Ecto neural progenitor cell (in vitro differentiated cells): ENCODE measurements at places on chromosomes 3 and 15.

DNA sequence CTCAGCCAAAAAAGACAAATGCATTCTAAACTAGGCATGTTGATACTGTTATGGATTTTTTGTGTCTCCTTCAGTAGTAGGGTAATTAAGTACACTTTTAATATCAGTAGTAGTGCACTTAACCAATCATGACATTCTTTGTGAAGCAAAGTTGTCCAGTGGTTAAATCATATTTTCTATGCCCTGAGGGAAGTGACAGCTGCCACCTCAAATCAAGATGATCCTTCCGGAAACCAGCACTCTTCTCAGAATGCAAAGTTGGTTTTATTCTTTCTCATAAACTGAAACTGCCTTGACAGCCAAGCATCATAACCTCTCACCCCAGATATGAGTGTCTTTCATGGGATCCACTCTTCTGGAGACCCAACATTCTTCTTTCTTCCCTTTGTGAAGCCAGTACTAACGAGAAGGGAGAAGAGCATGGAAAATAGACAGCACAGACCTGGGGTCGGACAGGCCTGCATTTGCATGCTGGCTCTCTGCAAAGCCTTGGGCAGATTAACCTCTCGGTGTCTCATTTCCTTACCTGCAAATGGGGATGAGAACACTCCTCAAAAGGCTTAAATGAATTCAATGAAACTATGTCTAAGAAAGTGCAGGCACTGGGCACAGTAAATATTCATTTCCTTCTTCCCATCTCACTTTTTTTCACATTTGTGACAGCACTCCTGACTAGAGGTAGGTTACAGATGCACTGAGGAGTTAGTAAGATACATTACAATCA lies 13.2 kb downstream of the AAGAB start:
- no peak for DNase-seq

- no peak for DNase-seq
Observed at GRCh38 chr3:36695769-36696137, 68.6 kb downstream of the DCLK3 start.

DNA sequence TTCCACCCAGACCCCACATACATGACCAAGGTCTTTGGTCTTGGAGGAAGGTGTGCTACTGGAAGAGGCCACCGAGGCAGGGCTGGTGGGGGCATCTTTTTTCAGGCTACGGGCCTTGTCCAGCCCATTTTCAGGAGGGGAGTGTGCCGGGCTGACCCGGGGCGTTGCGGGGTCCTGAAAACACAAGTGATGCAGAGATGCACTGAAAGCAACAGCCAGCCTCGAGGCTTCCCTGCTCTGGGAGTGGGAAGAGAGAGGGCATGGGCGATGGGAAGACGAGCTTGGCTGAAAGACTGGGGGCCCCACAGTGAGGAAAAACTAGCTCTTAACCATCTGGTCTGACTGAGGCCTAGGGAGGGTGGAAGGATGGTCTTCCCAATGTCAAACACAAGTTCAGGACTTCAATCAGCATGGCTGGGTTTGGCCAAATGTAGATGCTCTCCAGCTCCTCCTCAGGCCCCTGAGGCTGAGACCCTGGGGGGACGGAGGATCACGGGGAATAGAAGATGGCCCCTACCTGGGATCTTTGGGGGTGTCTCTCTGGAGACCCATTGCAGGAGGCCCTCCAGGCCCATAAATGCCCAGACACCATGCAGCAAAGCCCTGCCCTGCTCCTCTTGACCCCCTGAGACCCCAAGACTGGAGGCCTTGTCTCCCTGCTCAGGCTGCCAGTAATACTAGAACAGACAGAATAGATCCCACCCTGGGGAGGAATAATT lies 38.9 kb downstream of the TLE3 start:
- no peak for DNase-seq

DNA sequence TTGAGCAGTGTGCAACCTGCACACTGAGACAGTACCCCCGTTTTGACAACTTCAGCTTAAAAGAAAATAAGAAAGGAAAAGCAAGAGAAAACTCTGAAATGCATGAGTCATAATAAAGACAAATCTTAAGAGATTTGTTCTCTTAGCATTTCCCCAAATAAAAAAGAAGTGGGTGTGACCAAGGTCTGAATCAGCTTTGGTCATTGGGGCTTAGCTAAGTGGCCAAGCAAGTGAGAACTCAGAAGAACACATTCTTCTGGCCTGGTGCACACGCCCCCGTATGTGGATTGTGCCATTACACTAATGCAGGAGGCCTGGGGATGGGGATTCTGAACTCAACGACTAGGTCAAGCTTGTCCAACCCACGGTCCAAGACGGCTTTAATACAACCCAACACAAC lies 56.9 kb upstream of the PDZRN3 start:
- DNase-seq: no peak

DNA sequence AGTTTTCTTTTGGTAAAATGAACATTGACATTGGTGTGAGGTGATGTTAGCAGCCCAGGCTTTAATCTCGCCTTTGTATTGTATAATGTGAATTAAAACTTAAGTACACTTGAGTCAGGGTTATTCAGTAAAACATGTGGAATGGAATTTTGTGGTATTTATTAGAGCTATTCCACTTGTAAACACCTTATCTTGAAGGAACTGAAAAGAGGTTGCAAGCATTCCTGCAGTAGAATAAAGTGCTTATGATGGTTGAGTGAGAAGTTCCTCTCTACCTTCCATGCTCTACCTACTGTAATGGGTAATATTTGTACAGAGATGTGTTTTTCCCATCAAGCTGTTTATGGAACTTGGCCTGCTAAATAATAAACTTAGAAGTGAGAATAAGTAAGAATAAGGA lies 36.1 kb downstream of the HMG20A start:
- no peak for DNase-seq

DNA sequence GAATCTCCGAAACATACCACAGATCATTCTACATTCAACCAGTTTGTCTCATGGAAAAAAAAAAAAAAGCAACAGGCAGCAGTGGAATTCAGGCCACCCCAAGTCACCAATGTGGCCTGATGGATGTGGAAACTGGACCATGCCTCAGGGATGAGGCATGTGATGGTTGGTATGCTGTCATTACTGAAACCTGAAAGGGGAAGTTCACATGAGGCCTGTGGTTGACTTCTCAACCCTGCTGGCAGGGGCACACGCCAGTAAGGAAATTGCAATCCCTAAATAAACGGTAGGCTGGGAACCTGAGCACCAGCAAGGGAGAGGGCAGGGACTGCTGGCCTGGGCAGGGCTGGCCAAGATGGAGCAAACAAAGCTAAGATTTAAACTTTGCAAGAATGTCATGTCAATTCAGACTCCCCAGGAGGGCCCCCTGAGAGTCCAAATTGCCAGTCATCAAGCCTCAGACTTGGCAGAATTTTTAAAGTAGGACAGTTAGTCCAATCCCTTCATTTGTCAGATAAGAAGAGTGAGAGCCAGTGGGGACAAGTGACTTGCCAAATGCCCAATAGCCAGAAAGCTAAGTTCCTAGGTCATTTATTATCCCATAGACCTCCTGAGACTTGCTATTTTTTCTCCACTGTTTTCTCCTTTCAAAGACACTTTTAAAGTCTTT lies 310.4 kb downstream of the ERC2 start:
- DNase-seq: no peak

DNA sequence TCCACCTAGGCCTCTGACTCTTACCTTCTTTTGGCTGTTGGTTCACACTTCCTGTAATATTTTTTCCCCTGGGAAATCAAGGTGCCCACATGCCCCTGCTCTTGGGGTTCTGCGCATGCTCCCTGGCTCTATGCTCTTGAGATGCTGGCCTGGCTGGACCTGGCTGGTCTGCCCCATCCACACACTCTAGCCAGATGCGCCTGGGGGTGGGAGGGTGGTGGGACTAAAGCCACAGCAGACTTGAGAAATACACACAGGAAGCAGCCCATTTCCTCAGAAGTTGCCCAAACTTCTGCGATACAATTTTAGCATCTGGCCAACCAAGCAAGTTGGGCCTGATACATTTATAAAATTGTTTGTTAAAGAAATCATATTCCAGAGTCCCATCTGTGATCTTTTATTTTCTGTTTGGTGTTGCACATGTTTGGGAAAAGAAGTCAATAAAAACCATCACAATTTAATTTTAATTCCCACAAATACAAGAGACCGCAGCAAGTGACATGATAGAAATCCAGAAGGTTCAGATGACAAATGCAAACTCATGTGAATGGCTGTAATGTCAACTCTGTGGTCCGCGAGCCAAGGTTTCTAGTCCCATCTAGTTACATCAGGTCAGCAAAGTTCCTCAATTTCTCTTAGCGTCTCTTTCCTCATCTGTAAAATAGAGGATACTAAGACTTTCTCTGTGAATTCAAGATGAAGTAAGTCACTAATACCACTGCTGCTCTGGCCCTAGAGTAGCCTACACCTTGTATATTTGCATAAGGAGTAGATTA lies 55.9 kb upstream of the MEF2A start:
- no peak for DNase-seq

- DNase-seq: peak; percentile 83
Observed at GRCh38 chr3:181710345-181711291, 1.1 kb upstream of the SOX2 start.

GRCh38 chr3:4416961-4417360 lies 50.1 kb downstream of the SUMF1 start:
- no peak for DNase-seq

DNA sequence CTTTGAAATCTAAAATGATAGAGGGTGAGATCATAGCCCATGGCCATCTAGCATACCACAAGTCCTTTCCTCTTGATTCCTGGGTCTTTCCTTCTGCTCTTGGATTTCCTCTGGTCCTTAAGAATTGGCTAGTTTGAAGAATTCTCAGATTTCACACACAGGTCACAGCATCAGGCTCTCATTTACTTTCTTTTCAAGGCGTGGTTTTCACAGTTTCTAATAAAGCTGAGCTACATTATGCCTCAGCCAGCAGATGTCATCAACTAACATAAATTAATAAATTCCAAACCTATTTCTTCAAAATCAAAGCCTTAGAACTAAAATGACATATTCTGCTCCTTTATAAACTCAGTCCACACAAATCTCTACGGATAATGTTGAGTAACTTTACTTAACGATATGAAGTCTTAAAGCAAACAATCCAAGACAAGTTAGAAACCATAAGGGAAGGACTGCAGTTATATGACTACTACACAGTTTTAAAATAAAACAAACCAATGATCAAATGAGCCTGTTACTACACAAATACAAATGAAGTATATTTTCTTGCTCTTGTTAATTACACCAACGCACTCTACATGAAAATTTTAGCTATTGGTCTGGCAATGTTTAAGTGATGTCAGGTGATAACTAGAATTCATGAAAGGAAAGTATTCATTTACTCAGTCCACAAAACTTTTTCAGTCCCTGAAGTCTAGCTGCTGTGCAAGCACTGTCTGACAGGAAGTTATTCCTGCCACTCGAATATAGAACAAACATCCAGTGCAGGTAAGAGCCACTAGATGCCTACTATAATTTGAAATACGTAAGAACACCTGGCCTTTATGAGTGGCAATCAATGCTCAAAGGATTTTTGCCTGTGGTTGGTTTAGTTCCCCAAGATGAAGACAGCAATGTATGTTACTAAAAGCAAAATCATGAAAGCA lies 9.2 kb downstream of the CCDC14 start:
- no peak for DNase-seq
